ENCODE measurements at places on chromosomes 12 and 14.

GRCh38 chr14:100834794-100835547 is 9.1 kb downstream of the MEG3 start:
- DNase-seq, result no peak

DNA sequence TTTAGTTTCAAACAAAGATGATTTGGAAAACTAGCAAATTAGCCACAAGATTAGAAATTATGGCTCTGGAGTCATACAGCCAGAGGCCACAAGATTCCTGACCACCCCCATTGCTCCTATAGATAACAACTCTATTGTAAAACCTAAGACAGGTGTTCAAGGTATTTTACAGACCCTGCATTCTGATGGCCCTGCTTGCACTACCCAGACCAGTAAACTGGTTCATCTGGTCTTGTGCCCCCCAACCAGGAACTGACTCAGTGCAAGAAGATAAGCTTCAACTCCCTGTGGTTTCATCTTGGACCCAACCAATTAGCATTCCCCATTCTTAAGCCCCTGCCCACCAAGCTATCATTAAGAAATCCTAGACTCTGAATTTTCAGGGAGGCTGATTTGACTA is 125.0 kb downstream of the CCDC60 start:
- no peak for DNase-seq

DNA sequence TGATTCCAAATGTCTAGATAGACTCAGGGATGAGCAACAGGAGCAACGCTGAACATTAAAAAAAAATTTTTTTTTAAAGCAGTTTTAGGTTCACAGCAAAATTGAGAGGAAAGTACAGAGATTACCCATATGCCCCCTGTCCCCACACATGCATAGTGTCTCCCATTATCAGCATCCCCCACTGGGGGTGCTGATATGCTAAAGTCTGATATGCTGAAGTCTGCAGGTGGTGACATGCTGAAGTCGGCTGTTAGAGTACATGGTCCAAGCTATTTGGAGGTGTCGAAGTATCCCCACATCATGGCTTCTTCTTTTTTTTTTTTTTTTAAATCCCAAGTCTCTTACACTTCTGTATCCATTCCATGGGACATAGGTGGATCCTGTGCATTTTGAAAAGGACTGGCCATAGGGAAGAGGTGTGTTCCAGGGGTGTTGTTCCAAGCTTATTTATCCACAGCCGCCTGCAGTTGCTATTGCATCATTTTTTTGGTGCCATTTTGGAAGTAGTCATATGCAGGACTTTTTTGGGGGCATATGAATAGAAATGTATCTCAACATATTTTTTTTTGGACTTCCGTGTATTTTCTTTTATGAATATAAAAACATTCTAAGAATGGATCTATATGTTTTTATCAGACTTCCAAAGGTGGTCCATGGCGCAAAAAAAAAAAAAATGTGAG is 19.0 kb upstream of the MIS18BP1 start:
- DNase-seq, result no peak

GRCh38 chr14:83247924-83248639 is 1714.4 kb upstream of the SEL1L start:
- no peak for DNase-seq

DNA sequence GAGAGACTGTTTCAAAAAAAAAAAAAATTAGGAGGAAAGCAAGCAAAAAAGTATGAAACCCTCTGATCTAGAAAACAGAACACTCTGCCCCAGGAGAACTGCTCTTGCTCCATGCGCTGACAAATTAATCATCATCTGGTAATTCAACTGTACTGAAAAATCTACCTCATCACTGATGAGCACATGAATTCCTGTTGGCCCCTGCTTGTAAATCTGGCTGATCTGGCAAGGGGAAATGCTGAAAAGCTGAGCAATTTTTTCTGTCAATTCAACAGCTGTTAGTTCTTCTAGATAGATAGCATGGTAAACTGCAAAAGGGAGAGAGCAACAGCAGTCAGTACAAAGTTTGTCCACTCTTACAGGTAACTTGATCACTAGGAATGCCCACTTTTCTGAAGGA is 15.2 kb upstream of the CSRNP2 start:
- DNase-seq, result no peak

DNA sequence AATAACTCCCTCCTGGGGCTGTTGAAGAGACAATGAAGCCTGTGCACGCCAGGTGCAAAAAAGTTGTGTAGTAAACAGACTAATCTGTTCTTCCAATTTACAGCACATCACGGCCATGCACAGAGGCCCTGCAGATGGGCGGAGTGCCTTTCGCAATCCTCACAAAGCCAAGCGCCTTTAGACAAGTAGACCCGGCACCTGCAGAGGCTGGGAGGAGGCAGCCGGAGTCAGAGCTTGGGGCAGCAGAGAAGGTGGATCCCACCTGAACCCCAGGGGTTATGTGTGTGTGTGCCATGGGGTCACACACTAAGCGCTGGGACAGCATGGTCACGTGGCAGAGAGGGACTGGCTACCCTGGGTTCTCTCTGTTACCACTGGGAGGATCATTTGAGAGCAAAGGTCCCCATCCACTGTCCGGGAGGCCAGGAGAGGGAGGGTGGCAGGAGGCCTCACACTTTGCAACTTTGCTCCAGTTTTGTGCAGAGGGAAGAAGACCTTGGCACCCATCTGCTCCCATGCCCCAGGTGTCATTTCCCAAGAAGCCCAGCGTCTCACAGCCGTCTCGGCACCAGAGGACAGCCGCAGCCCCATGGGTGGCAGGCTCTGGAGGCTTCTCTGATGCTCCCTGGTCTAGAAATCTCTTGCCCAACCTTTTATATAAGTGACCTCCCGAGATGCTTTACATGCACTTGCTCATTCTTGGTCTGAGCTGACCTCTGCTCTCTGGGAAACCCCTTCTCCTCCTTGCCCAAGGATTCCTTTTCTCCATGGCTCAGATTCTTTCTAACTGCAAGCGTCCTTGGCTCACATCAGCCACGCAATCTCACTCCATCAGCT is 80.0 kb upstream of the DICER1 start:
- no peak for DNase-seq

GRCh38 chr14:69569859-69570258 is 4.8 kb downstream of the CCDC177 start:
- no peak for DNase-seq

GRCh38 chr14:67487937-67488893 is at the start of gene TMEM229B:
Gene TMEM229B (minus strand): TSS chr14:67488721. CDS start chr14:67473923, 14,798 bp downstream.
- DNase-seq, result peak; percentile 38

DNA sequence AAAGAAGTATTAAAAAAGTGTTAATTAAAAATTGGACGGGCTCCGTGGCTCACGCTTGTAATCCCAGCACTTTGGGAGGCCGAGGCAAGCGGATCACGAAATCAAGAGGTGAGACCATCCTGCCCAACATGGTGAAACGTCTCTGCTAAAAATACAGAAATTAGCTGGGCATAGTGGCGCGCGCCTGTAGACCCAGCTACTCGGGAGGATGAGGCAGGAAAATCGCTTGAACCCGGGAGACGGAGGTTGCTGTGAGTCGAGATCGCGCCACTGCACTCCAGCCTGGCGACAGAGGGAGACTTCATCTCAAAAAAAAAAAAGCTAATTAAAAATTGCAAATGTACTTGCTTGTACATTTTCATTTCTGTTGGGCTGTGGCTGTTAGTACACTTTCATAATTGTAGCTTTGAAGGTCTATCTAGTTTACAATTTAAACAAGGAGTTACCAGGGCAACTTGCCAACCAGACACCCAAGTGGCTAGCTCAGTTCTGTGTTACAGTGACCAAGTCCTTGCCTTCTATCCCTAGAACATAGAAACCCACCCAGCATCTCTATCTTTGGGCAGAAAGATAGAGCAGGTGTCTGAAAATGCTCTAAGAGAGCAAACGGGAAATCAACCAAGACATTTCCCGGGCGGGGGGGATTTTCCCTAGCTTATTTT is 1.2 kb downstream of the COA8 start:
- no peak for DNase-seq

DNA sequence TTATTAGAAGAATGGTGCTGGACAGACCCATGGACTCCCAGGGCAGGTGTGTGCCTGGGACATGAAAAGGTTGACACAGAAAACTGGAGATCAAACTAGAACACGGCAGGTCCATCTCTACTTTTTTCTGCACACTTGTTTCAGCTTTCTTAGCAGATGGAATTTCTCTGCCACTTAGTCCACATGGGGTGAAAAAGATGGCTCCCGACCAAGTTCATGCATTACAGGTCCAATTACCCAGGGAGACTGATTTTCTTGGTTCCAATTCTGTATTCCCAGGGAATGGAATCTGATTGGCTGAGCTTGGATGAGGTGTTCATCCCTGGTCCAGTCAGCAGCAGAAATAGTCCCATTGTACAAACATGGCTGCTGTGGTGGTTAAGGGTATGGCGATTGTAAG is 238.9 kb upstream of the SRRM4 start:
- no peak for DNase-seq

GRCh38 chr12:96368233-96368632 is 32.0 kb downstream of the CDK17 start:
- no peak for DNase-seq

- DNase-seq, result no peak
Observed at GRCh38 chr12:127304751-127305725, 961.9 kb upstream of the TMEM132C start.

DNA sequence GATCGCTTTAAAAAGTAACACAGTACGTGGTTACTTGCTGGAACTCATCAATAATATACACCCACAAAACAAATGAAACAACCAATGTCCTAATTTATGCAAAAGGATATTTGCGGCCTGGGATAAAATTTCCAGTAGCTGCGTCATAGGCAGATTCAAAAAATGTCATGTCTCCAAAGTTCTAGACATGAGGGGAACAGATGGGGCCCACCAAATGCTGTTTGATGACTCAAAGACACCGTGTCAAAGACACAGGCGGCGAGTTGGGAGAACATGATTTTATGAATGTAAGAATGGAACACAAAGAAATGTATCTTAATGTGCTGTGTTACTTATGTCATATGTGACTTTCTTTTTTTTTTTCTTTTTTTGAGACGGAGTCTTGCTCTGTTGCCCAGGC is 34.3 kb upstream of the NCOR2 start:
- DNase-seq, result no peak

- no peak for DNase-seq
Observed at GRCh38 chr14:61530296-61530695, 165.0 kb upstream of the HIF1A start.

GRCh38 chr12:65784289-65785015 is 39.8 kb upstream of the HMGA2 start:
- no peak for DNase-seq

DNA sequence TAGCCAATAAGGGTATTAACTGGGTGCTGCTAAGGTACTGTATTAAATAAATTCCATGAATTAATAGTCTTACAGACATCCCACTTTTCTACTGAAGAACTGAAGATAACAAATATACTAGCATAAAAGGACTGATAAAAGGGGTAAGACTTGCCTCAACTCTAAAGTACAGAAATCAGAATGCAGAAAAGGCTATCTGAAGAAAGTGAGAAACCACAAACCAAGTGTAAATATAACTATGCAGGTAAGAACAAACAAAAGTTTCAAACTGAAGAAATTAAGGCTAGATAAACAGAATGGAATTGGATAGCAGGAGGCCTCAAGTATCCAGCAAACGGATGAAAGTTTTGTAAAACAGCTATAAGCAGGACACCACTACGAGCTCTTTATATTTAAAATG is 29.5 kb downstream of the YAF2 start:
- no peak for DNase-seq

DNA sequence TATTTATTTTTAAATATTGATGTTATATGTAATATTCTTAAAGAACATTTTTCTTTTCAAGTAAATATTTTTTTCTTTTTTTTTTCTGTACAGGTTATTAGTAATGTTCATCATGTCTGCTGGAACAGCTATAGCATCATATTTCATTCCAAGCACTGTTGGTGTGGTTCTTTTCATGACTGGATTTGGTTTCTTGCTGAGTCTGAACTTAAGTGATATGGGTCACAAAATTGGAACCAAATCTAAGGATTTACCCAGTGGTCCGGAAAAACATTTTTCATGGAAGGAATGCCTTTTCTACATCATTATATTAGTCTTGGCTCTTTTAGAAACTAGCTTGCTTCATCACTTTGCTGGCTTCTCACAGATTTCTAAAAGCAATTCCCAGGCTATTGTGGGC is 23.2 kb downstream of the PCNX4 start:
- DNase-seq, result no peak

DNA sequence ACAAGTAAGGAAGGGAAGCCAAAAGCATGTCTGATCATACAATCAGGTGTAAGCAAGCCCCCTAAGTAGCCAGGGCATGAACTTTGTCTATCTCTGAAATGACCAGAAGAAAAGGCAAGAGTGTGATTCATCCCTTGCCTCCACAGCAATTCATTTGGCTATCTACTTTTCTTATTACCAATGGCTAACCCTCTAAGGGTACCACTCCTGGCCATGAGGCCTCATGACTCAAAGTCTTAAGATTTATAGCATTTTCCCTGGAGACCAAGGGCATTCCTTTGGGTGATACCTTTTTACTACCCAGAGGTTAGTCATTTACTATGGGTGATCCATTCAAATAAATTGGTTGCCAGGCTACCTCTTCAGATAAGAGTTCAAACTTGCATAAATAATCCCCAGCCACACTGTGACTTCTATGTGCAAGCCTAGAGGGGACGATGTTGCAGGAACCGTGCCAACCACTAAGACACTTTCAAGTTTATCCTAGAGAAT is 1.5 kb upstream of the LGALS3 start:
- DNase-seq, result no peak

DNA sequence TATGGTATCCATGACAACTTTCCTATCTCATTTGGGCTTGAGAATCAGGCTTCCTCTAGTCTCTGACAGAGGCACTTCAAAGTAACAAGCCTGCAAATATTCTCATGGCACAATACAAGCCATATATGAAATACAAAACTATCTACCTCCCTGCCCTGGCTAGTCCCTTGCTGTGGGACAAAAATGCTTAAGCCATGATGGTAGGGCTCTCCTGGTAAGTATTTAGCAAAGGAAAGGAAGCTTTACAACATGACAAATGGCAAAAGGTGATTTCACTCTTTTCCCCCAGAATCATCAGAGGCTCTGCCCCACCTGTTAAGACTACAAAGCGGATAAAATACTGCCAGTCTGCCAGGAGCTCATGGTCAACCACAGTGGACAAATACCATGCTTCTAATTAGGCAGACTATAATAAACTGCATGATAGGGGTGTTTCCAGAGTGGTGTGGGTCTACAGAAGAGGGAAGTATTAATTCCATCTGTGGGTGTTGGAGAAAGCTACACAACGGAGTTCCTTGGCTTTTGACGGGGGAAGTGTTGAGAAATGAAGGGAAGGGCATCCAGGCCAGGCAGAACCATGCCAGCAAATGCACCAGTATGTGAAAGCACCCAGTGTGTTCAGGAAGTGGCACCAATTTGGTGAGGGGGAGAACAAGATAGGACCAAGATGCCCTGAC is 92.9 kb downstream of the SPTSSA start:
- DNase-seq, result no peak
